GM03348 (cell line): ENCODE measurements at places on chromosomes 7 and 10.

- no peak for DNase-seq
These were observed 259.9 kb upstream of the ZMIZ1 start for GRCh38 chr10:78808736-78809367.

- no peak for DNase-seq
These were observed 204.5 kb upstream of the CDCA7L start for GRCh38 chr7:22150221-22150620.

DNA sequence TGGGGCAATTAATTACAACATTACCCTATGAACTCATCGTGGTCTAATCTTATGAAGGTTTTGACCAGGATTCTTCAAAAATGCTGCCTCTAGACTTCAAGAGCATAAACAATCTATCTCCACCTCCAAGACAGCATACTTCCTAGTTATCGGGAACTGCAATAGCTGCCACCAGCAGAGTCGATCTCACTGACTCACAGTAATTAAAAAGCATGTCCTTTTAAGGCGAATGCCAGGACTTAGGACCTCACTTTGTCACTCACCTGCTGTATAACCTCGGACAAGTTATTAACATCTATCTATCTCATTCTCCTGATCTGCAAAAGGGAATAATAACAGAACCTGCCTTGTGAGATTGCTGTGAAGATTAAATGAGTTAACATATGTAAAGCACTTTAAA lies 666.0 kb upstream of the COBL start:
- no peak for DNase-seq

DNA sequence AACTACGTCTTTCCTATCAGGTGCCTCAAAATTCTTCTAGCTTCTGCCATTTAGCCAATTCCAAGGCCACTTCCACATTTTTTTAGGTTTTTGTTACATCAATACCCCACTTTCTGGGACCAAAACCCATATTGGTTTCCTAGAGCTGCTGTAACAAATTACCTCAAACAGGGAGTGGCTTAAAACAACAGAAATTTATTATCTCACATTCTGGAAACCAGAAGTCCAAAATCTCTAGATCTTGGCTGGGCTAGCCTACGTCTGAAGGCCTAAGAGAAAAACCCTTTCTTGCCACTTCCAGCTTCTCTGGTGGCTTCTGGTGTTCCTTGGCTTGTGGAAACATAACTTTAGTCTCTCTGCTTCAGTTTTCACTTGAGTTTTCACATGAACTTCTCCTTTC lies 85.1 kb upstream of the BMPER start:
- no peak for DNase-seq

- no peak for DNase-seq
These were observed 596.4 kb upstream of the GHITM start for GRCh38 chr10:83542774-83543411.

GRCh38 chr10:79055100-79055782 lies 13.5 kb upstream of the ZMIZ1 start:
- no peak for DNase-seq

DNA sequence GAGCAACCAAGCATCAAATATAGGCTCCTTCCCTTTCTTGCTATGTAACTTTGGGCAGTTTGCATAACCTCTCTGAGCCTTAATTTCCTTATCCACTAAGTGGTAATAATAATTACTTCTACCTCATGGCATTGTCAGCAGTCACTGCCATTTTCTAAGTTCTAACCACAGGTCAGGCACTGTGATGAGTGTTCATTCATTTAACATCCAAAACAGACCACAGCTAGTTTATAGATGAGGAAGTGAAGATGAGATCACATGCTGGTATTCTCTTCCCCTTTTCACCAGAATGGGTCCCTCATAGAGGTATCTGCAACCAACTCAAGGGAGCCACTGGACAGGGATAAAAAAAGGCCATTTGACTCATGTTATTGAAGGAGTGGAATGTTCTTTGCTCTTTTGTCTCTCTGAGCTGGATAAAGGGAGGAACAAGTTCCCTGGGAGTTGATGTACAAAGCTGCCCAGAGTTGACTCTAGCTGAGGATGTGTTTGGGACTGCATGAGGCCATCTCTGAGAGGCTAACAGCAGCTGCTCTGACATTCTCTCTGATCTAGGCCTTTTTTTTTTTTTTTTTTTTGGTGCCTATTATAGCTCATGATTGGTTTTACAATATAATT lies 65.0 kb downstream of the DNAJC12 start:
- no peak for DNase-seq

GRCh38 chr7:16189026-16189715 lies 232.2 kb downstream of the CRPPA start:
- peak; percentile 33 for DNase-seq

DNA sequence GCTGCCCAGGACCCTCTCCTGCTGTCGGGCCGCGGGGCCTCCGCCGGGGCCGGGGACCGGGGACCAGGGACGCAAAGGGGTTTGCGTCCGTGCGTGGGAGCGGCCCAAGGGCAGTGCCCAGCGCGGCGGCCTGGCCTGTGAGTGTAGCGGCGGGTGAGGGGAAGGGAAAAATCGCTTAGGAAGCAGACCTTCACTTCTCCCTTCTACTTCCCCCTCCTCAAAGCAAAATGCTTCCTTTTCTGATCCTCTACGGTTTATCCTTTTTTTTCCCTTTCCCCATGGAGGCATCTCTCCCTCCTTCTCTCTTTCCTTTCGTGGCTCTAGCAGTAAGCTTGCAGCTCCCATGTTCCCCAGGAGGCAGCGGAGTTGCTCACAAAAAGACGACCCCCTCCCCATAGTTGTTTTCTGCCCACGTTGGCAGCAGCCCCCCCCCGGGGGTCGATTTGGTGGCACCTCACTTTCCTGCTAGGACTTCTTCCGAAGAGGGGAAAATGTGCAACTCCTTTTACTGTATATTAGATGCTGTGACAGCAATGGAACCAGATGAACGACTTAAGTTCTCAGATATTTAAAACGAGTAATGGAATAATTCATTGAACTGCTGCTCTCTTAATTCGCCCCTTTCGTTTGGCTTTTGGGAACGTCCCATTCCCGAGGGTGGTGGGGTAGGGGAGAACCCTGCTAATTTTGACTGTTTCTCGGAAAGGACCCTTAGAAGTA lies 724 bp downstream of the CAPZA2 start:
- peak; percentile 36 for DNase-seq

DNA sequence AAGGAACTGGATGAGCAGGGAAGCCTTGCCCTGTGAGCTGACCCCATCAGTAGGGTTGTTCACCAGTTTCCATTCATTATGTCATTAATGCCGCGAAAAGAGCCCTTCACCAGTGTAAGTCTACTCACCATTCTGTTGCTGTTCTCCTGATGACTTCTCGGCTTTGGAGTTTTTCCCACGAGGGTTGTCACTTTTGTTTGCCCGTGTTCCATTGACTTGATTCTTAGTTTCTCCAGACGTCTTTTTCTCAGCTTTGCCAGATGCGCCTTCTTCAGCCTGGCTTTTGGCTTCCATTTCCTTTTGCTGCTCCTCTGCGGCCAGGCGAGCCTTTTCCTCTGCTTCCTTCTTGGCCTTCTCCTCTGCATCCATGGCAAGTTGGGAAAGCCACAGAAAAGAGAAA lies 128.8 kb downstream of the PPP1R17 start:
- no peak for DNase-seq

- no peak for DNase-seq
These were observed 62.3 kb downstream of the ARL4A start for GRCh38 chr7:12749746-12750145.

DNA sequence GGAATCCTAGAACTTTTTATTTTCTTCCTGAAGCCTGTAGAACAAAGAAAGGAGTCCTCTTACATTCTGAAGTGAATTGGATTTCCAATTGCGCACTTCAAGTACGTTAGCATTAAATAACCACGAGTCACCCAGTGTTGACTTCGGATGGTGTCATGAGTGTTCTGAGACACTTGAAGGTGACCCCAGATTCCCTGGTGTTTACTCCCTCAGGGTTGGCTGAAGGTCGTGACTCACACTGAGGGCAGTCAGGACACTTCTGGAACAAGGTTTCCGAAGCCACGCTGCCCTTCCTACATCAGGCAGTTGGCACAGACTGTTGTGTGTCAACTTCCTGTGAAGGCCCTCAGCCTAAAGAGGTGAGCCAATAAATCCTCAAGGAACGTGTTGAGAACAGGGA lies 186.6 kb upstream of the CELF2 start:
- peak; percentile 59 for DNase-seq

- DNase-seq: no peak
These were observed 14.8 kb downstream of the AKR1D1 start for GRCh38 chr7:138091032-138091431.

DNA sequence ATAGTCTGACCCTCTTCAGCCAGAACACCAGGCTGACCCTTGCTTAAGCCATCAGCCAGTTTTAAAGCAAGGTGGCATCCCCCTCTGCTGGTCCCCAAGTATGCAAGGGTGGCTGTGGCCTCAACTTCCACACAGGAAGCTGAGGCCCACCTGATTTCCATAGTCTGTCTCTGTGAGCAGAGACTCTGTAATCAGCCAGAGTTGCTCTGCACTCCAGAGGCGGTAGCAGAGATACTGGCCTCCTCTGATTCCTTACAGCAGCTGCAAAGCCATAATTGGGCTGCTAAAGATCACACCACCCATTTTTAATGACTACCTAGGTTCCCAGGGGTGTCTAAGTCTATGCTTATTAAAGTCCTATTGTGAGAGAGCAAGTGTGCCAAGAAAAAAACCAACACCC lies 1.8 kb downstream of the PDAP1 start:
- no peak for DNase-seq

DNA sequence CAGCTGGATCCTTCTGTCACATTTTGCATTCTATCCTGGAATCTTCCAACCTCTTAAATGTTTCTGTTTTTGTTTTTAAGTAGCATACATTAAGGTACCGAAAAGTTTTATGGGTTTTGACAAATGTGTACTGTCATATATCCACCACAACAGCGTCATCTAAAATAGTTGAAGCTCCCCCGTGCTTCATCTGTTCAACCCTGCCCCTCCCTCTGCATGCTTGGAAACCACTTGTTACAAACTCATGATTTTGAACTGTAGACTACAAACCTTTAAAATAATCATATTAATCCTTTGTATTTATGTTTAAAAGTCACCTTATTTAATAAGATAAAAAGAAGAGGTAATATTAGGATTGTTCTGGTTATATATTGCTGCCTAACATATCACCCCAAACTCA lies 182.8 kb upstream of the SMIM30 start:
- no peak for DNase-seq

- no peak for DNase-seq
These were observed 585.1 kb downstream of the GATA3 start for GRCh38 chr10:8639486-8640185.

DNA sequence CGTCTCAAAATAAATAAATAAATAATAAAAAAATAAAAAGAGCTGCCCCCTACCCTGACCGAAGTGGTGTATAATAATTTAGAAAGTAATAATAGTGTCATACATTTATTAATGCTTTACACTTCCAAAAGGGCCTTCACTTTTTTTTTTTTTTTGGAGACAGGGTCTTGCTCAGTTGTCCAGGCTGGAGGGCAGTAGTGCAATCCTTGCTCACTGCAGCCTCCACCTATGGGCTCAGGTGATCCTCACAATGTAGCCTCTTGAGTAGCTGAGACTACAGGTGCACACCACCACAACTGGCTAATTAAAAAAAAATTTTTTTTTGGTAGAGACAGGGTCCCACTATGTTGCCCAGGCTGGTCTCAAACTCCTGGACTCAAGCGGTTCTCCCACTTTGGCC lies 1.4 kb downstream of the FAM149B1 start:
- DNase-seq: no peak

DNA sequence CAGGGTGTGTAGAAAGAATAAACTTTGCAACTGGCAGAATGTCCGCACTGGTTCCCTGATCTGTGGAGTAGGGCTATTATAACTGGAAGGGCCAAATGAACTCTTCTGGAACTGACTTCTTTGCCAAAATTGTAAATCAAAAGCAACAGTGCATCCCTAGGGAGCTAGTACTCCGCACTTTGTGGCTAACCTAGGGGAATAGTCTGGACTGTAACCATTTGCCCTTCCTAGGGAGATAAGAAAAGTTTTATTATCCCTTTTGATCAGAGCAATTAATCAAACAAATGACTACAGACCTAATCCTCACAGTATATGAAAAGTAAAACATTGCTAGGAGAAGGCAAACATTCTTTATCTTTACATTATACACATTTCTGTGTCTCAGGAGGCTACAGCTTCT lies 45.5 kb upstream of the STEAP1B start:
- DNase-seq: no peak

GRCh38 chr10:31679936-31680335 lies 248.7 kb downstream of the ARHGAP12 start:
- no peak for DNase-seq

GRCh38 chr10:1595726-1596125 lies 141.6 kb downstream of the ADARB2 start:
- no peak for DNase-seq

GRCh38 chr10:114232561-114233176 lies 6.4 kb upstream of the VWA2 start:
- no peak for DNase-seq

DNA sequence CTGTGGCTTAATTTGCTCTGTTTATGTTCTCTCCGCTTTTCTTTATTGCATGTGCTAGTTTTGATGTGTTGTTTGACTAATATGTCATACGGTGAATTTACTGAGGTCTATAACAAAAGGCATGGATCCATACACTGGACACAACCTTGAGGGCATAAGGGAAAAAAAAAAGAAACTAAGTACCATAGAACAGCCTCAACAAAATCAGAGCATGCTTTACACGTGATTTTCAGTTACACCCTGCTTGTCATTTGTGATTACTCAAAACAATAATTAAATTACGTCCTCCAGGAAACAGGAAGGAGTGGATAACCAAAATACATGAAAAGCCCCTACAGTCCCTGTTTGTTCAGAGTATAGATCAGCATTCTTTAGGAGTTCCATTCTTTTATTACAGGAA lies 150.5 kb downstream of the CRPPA start:
- DNase-seq: no peak

DNA sequence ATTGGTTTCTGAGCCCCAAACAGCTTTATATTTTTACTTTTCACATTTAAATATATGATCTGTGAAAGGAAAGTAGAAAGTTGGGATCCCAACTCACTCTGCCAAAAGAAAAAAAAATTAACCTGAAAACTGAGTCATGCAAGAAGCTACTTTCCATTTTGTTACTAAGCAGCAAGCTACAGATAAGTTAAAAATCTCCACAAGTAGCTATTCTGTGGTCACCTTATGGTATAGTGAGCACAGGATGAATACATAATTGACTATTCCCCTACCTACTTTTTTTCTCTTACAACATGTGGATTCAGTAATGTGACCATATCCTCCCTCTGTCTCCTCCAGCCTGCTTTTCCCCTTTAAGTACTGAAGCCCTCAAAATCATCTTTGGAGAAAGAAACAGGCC lies 30.3 kb upstream of the CREB3L2 start:
- DNase-seq: no peak

GRCh38 chr10:46544989-46545791 lies 11.3 kb downstream of the GPRIN2 start:
- no peak for DNase-seq

- no peak for DNase-seq
These were observed at the start of gene NPTX2 for GRCh38 chr7:98617051-98617959. Gene NPTX2, plus strand, starts transcription at chr7:98617285. Its CDS starts 177 bp downstream, at chr7:98617462.

- no peak for DNase-seq
These were observed 14.4 kb upstream of the CRYGN start for GRCh38 chr7:151454305-151454704.

DNA sequence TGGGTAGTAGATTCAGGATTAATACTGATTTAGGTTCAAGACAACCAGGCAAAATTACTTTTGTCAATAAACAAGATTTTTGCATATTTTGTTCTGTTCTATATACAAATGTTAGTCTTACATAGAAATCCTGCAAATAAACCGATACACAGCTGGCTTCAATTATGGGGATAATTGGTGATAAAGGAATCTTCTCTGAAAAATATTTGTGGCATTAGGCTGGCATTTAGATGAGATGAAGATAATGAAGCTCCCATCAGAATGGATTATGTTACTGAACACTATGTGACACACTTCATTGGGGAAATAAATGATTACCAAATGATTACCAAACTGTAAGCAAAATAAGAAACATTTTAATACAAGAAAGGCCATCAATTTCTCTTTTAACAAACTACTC lies 65.8 kb downstream of the NT5C2 start:
- no peak for DNase-seq
